ENCODE measurements at places on chromosomes 5 and 9. TPM values are rescaled to one million over a fixed set of nuclear protein-coding genes. Genes with fewer than 3 reads are reported as not detected.

CD74 gene
- total RNA-seq: 0.65 TPM

PIP5K1B gene
- not detected for total RNA-seq

NPR3 gene
- 21.8 TPM for total RNA-seq

LCN2 gene
- not detected for total RNA-seq

C5orf63 gene
- 1.6 TPM for total RNA-seq

TMEM215 gene
- total RNA-seq: not detected

INSL4 gene
- total RNA-seq: not detected

FAM81B gene
- not detected for total RNA-seq

PLAC8L1 gene
- not detected for total RNA-seq

BAG1 gene
- total RNA-seq: 17.8 TPM

MOCS2 gene
- 47.8 TPM for total RNA-seq

ABLIM3 gene
- total RNA-seq: 31.9 TPM

TLE1 gene
- 8.7 TPM for total RNA-seq

SLC45A2 gene
- total RNA-seq: not detected

OBP2B gene
- not detected for total RNA-seq

LCN9 gene
- not detected for total RNA-seq

ITK gene
- total RNA-seq: not detected

PCDHB12 gene
- total RNA-seq: 0.72 TPM

ARHGEF28 gene
- 6.0 TPM for total RNA-seq

FCN2 gene
- not detected for total RNA-seq

PTGES gene
- total RNA-seq: 1.1 TPM

HNRNPK gene
- 448 TPM for total RNA-seq

PDE8B gene
- 0.65 TPM for total RNA-seq

GRM6 gene
- not detected for total RNA-seq

ANKRD34B gene
- total RNA-seq: not detected

CCNJL gene
- 0.16 TPM for total RNA-seq

FCN1 gene
- not detected for total RNA-seq

SETX gene
- total RNA-seq: 33.4 TPM

IL3 gene
- not detected for total RNA-seq

CXXC5 gene
- 58.2 TPM for total RNA-seq

TERT gene
- not detected for total RNA-seq

TXNDC8 gene
- total RNA-seq: not detected

INSYN2B gene
- total RNA-seq: 15.7 TPM

ACSL6 gene
- not detected for total RNA-seq

IGFBPL1 gene
- total RNA-seq: not detected

PCDHGA2 gene
- 5.8 TPM for total RNA-seq

All from cardiac atrium fibroblast (primary cell).